Right kidney (tissue), 9 donors: ENCODE measurements at places on chromosomes 2 and 18.

DNA sequence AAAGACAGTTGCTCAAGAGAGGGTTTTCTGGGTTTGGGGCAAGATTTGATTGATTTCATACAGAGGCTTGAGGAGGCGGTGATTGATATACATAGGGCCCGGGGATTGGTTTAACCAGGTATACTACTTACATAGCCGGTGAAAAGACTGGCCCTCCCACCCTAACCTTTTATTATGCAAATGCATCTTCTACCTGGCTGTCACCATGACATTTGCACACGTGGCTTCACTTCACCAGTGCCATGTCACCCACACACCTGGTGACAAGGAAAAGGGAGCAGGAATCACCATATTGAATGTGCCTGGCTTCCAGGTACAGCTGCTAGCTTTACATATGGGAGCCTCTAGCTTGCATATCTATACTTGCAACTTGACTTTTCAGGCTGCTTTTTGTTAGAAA, 9.7 kb downstream of the ERMN start:
- no peak for DNase-seq

DNA sequence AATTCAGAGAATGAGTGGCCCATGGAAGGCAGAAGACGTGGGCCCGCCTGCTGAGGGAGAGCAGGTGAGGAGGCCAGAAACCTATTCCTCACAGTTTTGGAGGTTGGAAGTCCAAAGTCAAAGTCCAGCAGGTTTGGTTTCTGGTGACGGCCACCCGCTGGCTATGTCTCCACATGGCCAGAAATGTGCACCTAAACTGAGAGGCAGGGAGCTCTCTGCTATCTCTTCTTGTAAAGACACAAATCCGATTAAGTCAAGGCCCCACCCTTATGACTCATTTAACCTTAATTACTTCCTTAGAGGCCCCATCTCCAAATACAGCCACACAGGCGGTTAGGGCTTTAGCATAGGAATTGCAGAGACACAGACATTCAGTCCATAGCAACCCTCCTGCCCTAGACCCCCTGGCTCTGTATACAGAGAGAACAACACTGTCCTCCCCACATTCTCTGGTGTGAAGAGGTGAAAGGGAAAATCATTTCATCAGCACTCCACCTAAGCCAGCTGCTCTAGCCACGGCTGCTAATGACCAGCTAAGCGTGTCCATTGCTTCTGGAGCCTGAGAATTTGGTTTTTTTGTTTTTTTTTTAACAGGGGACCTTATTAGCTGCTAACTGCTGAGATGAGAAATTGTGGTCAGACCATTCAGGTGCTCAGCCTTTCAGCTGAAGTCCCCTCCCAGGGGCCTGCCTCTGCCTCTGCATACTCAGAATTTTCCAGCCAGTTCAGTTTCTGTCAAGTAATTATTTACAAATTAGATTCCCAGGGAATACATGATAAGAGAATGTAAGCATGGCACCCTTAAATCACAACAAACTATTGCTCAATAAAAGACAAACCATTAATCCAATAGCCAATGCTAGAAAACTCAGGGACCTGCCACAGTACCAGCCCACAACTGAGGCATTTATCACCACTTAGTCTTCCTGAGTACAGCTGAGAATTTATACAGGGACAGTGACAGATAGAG, 368.7 kb upstream of the ID2 start:
- DNase-seq = no peak

DNA sequence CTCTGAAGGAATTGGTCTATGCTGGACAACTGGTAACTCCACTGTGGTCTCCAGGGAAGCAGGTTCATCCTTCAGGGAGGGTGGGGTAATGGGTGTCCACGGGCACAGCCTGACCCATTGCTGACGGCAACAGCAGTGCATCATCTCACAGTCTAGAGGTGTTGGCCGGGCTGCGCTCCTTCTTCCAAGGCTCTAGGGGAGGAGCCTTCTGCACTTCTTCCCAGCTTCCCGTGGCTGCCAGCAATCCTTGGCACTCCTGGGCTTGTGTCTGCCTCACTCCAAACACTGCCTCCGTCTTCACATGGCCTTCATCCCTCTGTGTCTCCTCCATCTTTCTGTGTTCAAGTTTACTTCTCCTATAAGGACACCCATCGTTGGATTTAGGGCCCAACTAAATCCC, 166.2 kb downstream of the CTIF start:
- no peak for DNase-seq

GRCh38 chr2:237278568-237278967, 135.4 kb downstream of the COL6A3 start:
- no peak for DNase-seq

DNA sequence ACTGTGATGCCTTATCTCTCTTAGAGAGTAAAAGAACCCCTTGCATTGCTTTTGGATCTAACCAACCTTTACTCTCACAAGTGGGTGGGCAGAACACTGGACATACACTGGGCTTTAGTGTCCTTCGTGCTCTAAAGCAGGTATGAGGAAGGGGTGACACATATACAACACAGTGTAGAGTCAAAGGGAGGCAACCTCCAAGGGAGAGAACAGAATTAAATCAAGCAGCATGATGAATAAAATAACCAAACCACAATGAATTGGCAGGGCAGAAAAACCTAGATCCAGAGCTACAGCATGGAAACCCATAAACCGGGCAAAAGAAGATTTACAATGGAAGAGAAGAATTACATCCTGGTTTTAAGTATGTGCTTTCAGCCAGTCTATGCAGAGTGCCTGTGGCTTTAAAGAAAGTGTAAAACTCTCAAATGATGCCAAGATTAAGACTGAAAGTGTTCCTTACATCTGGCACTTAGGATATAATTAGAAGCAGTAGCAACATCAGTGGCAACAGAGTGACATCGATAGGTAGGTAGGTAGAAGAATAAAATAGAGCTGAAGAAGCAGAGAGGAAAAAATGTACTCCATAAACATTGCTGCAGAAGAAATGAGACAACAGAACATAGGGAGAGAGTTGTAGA, 191.7 kb upstream of the ZC3H15 start:
- no peak for DNase-seq

DNA sequence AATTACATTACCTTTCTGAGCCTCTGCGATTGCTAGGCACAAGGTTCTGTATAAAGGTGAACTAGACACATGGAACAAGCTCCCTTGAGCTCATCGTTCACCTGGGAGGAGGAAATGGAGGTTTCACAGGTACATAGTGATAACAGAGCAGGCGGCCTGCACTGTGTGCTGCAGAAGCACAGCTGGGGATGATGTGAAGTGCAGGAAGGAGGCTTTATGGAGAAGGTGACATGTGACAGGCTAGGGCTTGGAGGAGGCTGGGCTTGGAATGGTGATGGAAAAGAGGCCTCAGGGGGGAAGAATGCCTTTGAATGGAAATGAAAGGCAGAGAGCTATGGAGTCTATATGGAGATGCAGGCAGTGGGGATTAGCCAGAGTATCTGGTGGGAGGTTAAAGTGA, 22.9 kb downstream of the MARCHF4 start:
- DNase-seq = no peak
